ENCODE measurements at places on chromosomes 5 and 9.
A peak's percentile ranks its signal among the peaks of the same experiment; 100 is the strongest.

- peak; percentile 72 for DNase-seq
Observed at GRCh38 chr5:174327317-174327864, 281.9 kb downstream of the NSG2 start.

- no peak for DNase-seq
Observed at GRCh38 chr5:14812166-14812565, 59.4 kb downstream of the ANKH start.

- no peak for DNase-seq
Observed at GRCh38 chr9:131969469-131969989, 110.1 kb downstream of the MED27 start.

- DNase-seq, result no peak
Observed at GRCh38 chr5:19531374-19531952, 456.5 kb downstream of the CDH18 start.

DNA sequence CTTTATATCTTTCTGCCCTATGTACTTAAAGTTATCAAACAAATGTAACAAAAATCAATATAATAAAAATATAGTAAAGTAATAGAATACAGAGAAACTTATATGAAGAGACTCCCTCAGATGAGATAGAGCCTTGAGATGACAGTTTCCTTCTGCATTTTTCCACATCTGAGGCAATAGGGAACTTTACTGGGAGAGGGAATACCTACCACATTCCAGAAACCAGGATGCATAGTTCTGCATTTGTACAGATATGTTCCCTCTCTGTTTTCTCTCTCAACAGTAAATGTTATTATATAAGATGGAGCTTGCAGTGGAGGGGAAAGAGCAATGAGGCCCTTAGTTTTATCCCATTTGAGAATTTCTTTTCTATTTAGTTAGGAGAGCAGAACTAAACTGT lies 109.6 kb upstream of the KCNN2 start:
- DNase-seq, result no peak

- no peak for DNase-seq
Observed at GRCh38 chr9:132645306-132645705, 24.5 kb downstream of the DDX31 start.

GRCh38 chr5:138833726-138834480 lies 41.2 kb downstream of the LRRTM2 start:
- no peak for DNase-seq

GRCh38 chr5:163506726-163507125 lies 1.3 kb downstream of the MAT2B start:
- no peak for DNase-seq

GRCh38 chr9:11931109-11931508 lies 762.1 kb upstream of the TYRP1 start:
- no peak for DNase-seq

Measured in NCI-H345 (cell line).